ENCODE measurements at places on chromosomes 1 and 21. TPM values are rescaled to one million over a fixed set of nuclear protein-coding genes. Genes with fewer than 3 reads are reported as not detected.

KCNK2 gene
- 4.8 TPM for total RNA-seq

TRAF3IP3 gene
- not detected for total RNA-seq

CD247 gene
- total RNA-seq = not detected

CREB3L4 gene
- 15.2 TPM for total RNA-seq

C1orf185 gene
- total RNA-seq = not detected

FAM72D gene
- 3.2 TPM for total RNA-seq

CFAP74 gene
- total RNA-seq = not detected

PTPN7 gene
- total RNA-seq = not detected

DARS2 gene
- 29.6 TPM for total RNA-seq

FOXO6 gene
- total RNA-seq = not detected

CHD5 gene
- total RNA-seq = 0.50 TPM

RPS6KC1 gene
- 7.7 TPM for total RNA-seq

LORICRIN gene
- not detected for total RNA-seq

DMBX1 gene
- not detected for total RNA-seq

PLA2G4A gene
- total RNA-seq = 2.0 TPM

FMO5 gene
- 0.59 TPM for total RNA-seq

OLIG2 gene
- total RNA-seq = not detected

SELE gene
- total RNA-seq = not detected

ILDR2 gene
- total RNA-seq = under 0.01 TPM

CFH gene
- 30.6 TPM for total RNA-seq

ANKRD45 gene
- total RNA-seq = 0.30 TPM

SELENBP1 gene
- total RNA-seq = 25.9 TPM

RGS5 gene
- total RNA-seq = 1.0 TPM

FCN3 gene
- not detected for total RNA-seq

OR10Z1 gene
- total RNA-seq = not detected

ACOT11 gene
- total RNA-seq = 0.59 TPM

Measured in bronchus fibroblast of lung (primary cell).